Amniotic epithelial cell (primary cell): ENCODE measurements at places on chromosomes 7 and 10.

GRCh38 chr7:91249506-91250233 is 14.6 kb upstream of the FZD1 start:
- DNase-seq = peak; percentile 85

GRCh38 chr10:25501912-25502311 is 327.1 kb downstream of the GPR158 start:
- peak; percentile 71 for DNase-seq

DNA sequence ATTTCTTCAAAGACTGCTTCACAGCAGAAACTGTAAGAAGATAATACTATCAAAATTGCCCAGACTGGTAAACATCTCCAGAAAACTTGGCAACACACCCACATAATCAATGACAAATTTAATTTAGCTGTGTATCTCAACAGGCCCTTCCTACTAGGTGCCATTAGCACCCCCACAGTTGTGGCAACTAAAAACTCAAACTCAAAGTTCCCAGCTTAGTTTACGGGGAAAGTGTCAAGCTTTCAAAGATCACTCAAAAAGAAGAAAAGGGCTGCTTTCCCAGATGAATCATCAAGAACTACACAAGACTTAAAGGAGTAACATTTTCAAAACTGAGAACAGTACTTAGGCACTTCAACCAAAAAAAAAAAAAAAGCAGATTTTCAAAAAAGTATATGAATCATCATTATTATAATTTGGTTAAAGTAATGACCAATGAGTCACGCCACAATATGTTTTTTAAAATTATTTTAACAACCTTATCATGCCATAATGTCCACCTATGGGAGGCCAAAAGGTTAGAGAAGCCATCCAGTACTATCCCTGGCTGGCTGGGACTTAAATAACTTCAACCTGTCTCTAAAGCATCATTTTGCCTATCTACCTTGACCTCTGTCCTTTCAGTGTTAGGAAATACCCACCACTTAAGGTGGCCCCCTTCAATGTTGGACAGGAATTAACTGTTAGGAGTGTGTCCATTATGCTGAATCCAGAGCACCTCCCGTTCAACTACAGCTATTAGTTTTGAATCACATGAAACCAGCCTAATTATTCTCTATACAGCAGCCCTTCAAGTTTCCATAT is 90.8 kb downstream of the ZFAND4 start:
- DNase-seq = peak; percentile 25

GRCh38 chr7:25583621-25584020 is 355.3 kb upstream of the NPVF start:
- no peak for DNase-seq

DNA sequence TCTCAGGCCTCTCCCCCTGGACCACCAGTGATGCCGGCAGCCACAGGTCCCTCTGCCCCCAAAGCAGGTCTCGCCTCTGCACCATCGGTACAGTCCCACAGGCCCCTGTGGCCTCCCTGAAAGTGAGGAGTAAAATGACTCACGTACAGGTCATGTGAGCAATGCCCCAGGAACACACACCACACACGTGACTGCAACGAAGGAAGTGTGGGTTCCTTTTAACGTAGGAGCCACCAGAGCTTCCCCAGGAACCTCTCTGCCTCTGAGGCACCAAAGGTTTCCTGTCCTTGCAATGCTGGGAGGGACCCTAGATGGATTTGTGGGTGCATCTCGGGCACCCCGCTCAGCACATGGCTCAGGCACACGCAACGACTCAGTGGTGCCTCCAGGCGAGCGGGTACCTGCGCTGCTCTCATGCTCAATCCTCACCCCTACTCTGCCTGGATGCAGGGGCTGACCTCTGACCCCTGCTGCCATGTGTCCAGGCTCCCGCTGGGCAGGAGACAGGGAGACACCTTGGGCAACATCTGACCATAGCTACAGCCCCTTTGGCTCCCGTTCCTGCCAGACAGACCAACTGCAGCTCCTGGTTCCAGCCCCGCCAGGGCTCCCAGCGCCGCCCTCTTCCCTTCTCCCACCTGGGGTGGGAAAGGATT is 120.7 kb downstream of the PRKAG2 start:
- DNase-seq = peak; percentile 62

- no peak for DNase-seq
These were observed 65.0 kb downstream of the RAPGEF5 start for GRCh38 chr7:22291977-22292376.

- DNase-seq = no peak
These were observed 317.9 kb upstream of the ZNF32 start for GRCh38 chr10:43966571-43966965.

- no peak for DNase-seq
These were observed 14.8 kb downstream of the ACSM6 start for GRCh38 chr10:95208702-95209391.

- DNase-seq = peak; percentile 20
These were observed at the start of gene RP9 for GRCh38 chr7:33109005-33109757. RP9 (minus strand) TSS chr7:33109404; CDS start chr7:33109372, 32 bp downstream.

DNA sequence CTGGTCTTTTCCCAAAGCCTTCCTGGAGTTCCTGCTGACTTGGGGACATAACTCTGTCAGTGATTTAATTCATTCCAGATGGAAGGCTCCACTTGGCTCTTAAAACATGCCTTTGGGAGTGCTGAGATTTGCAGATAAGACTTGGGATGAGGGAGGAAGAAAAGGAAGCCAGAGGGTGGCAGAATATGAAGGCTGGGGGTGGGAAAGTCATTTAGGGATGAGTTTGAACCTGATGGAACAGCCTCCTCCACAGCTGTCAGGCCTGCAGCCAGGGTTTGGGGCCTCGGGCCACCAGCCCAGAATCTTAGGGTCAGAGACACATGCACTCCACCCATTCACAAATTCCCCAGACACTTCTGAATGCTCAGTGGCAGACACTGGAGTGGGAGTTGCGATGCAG is 28.4 kb upstream of the EIF5AL1 start:
- DNase-seq = no peak

DNA sequence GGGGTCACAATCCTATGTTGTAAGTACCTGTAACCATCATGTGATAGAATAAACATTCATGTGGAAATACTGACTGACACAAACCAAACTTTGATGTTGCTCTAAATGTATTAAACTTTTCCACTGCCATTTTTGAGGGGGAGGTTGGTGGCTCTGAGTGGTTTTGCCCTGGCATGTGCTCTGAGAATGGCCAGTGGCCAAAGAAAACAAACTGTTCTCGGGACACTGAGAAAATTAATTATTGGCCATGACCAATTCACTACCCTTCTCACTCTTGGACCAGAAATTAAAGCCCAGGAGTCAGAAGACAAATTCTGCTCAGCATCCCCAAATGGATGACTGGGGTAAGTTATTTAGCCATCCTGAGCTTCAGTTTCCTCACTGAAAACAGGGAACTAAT is 195.9 kb downstream of the XPNPEP1 start:
- DNase-seq = no peak

- no peak for DNase-seq
These were observed 112.2 kb downstream of the TMEM26 start for GRCh38 chr10:61341008-61341407.

GRCh38 chr7:5077740-5078139 is 32.1 kb downstream of the RBAK start:
- DNase-seq = no peak

DNA sequence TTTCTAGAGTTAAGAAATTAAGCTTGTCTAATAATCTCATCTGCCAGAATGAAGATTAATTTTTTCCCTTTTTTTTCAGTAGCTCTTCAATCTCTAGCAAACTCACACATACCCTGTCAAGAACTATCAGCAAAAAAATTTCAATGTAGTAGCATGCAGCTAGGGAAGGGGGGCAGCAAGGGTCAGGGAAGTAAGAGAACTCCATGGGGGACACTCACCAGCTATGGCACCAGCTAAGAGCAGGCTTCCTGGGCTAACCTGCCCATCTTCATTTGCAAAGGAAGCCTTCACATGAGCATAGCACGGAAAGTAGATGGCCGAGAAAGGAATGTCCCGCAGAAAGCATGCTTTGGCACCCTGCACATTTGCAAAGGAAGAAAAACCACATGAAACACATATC is 190.4 kb downstream of the SLC25A13 start:
- no peak for DNase-seq

- DNase-seq = no peak
These were observed 430.3 kb downstream of the AUTS2 start for GRCh38 chr7:70028620-70029019.

- no peak for DNase-seq
These were observed 534 bp downstream of the FZD9 start for GRCh38 chr7:73433924-73434700.

GRCh38 chr7:48004032-48004431 is 24.6 kb upstream of the HUS1 start:
- DNase-seq = no peak

DNA sequence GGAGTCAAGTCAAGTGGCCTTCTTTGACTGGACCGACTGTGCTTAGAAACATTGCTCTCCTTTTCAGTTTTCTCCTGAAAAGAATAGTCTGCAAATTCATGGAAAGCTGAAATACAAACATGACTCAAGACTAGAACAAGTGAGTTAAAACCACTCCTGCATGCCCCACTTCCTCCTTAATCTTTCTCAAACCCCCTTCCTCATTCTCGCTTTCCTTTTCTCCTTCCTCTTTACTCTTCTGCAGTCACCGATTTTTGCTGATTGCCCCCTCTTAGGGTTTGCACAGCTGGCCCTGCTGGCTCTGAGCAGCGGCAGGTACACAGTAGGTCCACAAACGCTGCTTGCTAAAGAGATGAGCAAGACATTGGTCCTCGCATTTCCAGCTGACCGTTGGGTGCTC is 34.8 kb upstream of the MKI67 start:
- DNase-seq = no peak

- no peak for DNase-seq
These were observed 150.3 kb downstream of the PLXNA4 start for GRCh38 chr7:132425942-132426341.

- no peak for DNase-seq
These were observed 18.2 kb downstream of the PRF1 start for GRCh38 chr10:70584366-70584765.

- DNase-seq = no peak
These were observed 7.8 kb upstream of the DLX6 start for GRCh38 chr7:96997512-96998032.

- peak; percentile 35 for DNase-seq
These were observed 25.4 kb upstream of the EXOC6 start for GRCh38 chr10:92822964-92823363.

DNA sequence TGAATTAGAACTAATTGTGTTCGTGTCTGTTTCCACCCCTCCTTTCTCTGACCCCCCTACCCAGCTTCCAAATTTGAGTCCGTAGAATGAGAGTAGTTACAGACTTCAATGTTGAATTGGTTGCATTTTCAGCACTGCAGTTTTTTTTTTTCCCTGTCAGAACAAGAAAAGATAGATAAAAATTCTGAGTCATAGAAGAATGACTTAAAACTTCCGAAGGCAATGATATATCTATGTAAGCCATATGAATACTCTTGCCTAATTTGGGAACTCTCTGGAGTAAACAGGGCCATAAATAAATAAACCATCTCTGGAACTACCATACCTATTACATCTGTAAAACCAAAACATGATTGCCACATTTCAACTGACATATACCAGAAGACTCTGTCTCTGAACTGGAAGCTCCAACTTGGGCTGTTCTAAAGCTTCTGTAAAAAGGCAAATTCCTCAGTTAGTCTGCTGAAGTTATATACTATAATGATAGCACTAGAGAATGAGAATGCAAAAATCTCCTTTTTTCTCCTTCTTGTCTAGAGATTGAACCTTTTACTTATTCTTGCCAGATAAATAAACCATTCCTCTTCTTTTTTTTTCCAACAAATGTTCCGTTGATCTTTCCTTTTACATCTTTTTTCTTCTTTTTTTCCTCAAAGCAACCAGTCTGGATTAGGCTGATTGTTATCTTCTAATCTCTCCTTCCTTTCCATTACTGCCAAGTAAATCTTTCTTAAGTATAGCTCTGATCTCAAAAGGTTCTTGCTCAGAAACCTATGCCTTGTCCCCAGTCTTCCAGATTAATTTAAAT is 23.5 kb downstream of the VCL start:
- peak; percentile 99 for DNase-seq

- DNase-seq = no peak
These were observed 22.9 kb downstream of the SCART1 start for GRCh38 chr10:133476641-133476990.

DNA sequence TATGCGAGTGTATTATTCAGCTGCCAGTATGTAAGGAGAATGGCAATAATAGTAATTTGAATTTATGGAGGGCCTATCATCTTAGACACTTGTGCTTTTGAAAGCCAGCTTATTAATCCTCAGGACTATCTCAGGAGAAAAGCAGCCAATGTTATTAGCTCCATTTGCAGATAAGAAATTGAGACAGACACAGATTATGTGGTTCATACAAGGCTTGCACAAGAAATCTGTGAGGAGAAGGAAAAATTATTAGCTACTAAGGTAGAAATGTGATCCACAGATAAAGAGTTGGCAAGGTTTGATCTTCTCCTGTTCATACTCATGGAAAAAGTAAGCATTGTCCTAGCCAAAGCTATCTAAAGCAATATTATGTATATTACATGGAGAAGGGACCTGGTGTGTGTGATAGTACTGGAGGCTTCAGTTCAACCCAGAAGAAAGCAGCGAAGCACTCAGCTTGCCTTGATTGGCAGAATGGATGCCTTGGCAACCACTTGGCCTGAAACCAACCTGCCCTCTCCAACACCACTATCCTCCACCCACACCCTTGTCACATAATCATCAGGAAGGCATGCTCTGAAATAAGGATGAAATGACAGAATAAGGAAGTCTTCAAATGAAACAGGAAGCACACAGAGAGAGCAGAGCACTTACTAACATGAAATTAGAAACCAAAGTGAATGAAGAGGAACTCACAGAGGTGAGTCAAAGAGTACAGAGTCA is 18.0 kb downstream of the MACC1 start:
- peak; percentile 75 for DNase-seq

- DNase-seq = no peak
These were observed 119.4 kb downstream of the PRPF18 start for GRCh38 chr10:13706175-13706574.

- DNase-seq = no peak
These were observed 758.6 kb downstream of the AUTS2 start for GRCh38 chr7:70356787-70357328.

DNA sequence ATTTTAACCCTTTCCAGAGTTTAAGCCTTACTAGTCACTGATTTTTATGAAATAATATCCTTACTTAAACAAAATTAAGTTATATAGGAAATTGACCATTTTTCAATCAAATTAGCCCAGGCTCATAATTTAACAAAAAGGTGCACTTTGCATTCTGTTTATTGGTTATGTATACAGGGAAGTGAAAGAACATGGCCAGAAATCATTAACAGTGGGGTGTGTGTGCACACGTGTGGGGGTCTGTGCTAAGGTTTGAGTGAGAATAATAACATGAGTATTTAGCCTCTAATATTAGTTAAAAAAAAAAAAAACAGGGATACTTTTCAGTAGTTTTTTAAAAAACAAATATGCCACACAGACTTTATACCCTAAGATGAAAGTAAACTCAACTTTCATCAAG is 510.5 kb upstream of the PFKP start:
- no peak for DNase-seq

- no peak for DNase-seq
These were observed 226.0 kb downstream of the CELF2 start for GRCh38 chr10:11243425-11244222.

DNA sequence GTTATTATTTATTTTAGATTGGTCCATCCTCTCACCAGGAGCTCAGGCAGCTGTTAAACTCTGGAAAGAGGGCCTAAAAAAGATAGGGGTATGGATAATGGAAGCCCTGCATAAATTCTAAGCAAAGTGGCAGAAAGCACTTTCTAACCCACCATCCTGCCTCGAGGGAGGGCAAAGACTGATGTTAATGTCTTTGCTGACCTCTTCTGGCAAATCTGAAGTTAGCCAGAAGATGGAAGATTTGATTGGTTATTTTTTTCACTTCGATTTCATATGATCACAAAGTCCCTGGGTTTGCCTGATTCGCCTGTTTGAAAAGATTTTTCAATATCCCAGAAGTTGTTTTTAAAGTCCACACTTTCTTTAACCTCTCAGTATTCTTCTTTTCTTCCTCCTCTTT is 24.8 kb downstream of the OR9A2 start:
- DNase-seq = peak; percentile 30
